Amygdala (tissue), 56 donors: ENCODE measurements at places on chromosomes 4 and X.

DNA sequence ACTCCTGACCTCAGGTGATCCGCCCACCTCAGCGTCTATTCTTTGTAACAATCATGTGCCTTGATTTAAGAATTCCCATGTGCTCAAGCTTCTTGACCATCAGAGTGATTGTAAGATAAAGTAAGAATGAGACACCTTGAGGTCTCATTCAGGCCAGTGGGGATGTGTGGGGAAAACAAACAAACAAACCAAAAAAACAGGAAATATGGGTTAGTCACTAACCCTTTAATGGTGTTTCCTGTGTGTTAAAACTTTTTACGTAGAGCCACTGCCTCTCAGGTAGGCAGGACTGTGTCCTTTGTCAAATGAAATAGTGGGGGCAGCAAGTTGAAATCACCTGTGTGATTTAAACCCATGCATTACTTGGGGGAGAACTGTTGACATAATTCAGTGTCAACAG is 91.5 kb upstream of the DHRSX start:
- DNase-seq = no peak

- no peak for DNase-seq
These were observed 280.8 kb downstream of the ANKRD50 start for GRCh38 chr4:124431653-124432192.

- DNase-seq = no peak
These were observed 222.7 kb downstream of the COL25A1 start for GRCh38 chr4:109079731-109080130.

- DNase-seq = no peak
These were observed 172.2 kb downstream of the HHIP start for GRCh38 chr4:144818136-144818535.

GRCh38 chr4:40507977-40508376 is 121.7 kb downstream of the RBM47 start:
- no peak for DNase-seq

GRCh38 chrX:17495052-17495451 is 120.1 kb downstream of the NHS start:
- DNase-seq = no peak

GRCh38 chr4:122746485-122746965 is 14.0 kb downstream of the BBS12 start:
- DNase-seq = no peak

DNA sequence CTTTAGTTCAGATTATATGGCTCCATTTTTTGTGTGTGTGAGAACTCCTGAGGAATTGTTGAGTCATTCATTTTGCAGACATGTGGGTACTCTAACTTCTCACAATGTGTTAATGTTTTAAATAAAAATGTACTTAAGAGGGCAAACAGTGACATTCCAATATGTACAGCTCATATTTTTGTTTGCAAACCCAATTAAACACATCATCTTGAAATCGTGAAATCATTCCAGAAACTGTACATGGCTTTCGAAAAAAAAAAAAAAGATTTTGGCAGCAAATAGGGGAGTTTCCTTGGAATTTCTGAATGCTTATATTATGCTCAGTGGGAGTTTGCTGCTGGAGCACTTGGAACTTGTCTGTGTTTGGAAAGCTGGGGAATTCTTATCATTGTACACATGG is 85.0 kb downstream of the HPGD start:
- no peak for DNase-seq

DNA sequence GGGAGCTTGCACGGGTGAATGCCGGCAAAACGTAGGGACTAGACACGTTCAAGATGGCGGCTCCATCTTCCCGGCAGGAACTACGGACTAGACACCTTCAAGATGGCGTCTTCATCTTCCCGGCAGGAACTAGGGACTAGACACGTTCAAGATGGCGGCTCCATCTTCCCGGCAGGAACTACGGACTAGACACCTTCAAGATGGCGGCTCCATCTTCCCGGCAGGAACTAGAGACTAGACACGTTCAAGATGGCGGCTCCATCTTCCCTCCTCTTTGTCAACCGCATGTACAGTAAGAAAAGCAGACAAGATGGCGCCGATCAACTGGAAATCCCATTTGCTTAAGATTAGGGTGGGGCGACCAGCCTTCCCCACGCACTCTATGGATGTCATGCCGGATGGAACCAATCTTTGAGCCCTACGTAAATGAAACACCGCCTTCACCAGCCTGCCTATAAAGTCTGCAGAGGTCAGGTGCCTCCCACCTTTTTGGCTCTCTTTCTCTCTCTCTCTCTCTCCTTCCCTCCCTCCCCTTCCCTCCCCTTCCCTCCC is 222.4 kb downstream of the CRLF2 start:
- peak; percentile 1 for DNase-seq

- peak; percentile 30 for DNase-seq
These were observed 1602.4 kb upstream of the ADGRL3 start for GRCh38 chr4:59597536-59598329.

- DNase-seq = no peak
These were observed 199.5 kb upstream of the UGT8 start for GRCh38 chr4:114399105-114399504.

GRCh38 chr4:10662937-10663336 is 21.6 kb downstream of the CLNK start:
- DNase-seq = no peak

GRCh38 chr4:7183161-7183560 is 9.2 kb upstream of the SORCS2 start:
- DNase-seq = no peak

- no peak for DNase-seq
These were observed 281.9 kb upstream of the HS3ST1 start for GRCh38 chr4:11710453-11711093.

DNA sequence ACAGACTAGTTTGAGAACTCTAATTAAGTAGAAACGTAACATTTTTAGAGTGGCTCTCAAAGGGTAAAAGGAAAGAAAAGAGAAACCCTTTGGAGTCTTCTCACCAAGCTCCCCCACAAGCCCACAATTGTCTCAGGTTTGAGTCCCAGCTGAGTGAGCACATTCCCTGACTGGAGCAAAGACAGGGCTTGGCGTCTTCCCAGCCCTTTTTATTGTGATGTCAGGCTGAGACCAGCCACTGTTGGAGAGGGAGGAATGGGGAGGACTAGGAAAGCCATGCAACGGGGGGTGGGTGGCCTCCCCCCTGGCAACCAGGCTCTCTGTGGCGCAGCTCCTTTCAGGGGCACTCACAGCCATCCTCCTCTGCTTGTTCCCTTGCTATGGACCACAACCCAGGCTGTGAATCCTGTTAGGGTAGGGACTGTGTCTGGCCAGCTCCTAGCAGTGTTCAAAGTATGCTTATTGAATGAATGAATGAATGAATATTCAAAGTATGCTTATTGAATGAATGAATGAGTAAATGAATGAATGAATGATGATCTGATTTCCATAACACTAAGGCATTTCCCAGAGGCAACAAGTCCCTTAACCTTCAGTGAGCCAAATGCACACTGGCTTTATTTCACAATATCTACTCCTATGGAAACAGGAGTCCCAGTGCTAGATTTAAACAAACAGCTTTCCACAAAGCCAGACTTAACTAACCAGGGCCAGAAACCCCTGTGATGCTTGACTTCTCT is 413.3 kb downstream of the MID1IP1 start:
- DNase-seq = peak; percentile 9

DNA sequence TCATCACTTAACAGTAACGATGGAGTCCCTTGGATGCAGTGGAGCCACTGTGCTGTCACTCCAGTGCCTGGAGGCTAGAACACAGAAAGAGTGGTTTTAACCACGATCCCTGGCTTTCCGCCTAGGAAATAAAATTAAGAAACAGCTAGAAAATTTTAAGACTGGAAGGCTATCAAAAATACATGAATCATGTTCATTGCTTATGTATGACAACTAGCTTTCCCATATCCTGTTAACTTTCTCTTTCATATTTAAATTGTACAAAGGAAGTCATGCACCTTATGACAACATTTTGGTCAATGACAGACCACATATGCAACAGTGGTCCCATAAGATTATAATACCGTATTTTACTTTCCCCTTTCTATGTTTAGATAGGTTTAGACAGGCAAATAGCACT is 115.1 kb downstream of the GALNTL6 start:
- no peak for DNase-seq

GRCh38 chr4:86330961-86331742 is 28.7 kb downstream of the MAPK10 start:
- no peak for DNase-seq

- DNase-seq = no peak
These were observed 73.7 kb downstream of the SHROOM2 start for GRCh38 chrX:9859711-9860555.

DNA sequence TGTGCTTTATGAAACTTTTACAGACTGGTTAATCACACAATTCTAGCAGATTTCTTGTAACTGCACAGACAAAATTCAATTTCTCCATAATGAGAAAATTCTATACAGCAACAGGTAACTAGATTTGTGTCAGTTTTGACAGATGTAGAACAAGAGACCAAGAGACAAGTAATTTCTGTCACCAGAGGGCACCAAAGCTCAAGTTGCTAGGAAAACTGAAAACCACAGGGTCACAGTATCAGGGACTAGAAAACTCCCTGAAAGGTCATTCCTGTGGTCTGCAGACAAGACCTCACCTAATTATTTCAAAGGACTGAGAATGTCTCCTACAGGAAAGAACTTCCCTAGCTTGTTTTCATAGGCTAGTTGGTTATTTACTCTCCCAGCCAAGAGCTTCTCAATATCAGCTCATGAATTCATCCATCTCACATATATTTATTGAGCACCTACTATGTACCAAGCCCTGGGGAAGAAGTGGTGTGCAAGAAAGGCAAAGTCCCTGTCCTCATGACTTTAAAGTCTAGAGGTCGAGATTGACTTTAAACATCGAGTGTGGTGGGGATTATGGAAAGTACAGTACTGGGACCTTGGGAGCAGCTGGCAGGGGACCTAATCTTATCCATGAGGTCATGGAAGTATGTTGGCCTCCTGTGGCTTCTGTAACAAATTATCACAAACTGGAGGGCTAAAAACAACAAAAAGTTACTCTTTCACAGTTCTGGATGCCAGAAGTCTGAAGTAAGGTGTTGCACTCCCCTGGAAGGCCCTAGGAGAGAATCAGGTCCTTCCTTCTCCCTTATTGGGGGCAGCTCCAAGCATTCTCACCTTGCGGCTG is 47.8 kb upstream of the SETD7 start:
- DNase-seq = no peak

GRCh38 chr4:40812856-40813255 is 63.1 kb downstream of the NSUN7 start:
- DNase-seq = no peak

GRCh38 chrX:23849241-23849640 is 58.5 kb downstream of the APOO start:
- no peak for DNase-seq

DNA sequence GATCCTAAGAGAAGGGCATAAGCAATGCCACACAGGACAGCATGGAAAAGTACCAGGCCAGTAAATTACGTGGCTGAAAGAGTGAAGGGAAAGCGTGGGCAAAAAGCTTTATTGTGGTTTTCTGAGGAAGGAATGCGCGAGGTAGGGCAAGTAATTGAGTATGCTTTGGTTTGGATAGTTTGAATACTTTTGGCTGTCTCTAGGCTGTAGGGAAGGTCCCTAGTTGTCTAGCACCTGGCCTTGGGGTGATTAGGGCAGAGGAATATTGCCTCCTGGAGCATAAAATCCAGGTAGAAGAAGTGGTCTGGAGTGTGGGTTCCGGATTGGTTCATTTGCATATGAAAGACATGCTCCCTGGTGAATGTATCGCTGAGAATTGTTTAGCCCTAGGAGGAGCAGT is 46.4 kb upstream of the NALF2 start:
- DNase-seq = no peak

GRCh38 chrX:3549411-3549911 is 164.0 kb downstream of the PRKX start:
- DNase-seq = no peak

- no peak for DNase-seq
These were observed 2.3 kb downstream of the IRF2 start for GRCh38 chr4:184471881-184472613.

DNA sequence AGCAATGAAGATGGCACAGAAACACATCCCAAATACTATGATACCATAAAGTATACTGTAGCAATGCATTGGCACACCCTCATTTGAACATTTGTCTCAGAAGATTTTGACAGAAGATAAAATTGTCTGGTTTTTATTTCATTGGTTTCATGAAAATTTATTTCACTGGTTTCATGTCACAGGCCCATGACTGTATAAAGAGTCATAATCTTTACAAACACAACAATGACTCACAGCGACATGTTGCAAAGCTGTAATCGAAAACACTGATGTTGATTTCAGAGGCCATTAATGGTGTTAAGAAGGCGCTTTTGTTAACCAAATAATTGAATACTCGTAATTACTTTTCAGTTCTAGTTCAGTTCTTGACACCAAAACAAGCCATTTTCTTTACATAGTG is 8.1 kb upstream of the DTHD1 start:
- no peak for DNase-seq

GRCh38 chr4:70901607-70901983 is 574 bp upstream of the MOB1B start:
- DNase-seq = no peak
